ENCODE measurements at places on chromosomes 6 and 20.

- no peak for DNase-seq
These were observed 159.4 kb downstream of the SIM1 start for GRCh38 chr6:100305209-100305869.

DNA sequence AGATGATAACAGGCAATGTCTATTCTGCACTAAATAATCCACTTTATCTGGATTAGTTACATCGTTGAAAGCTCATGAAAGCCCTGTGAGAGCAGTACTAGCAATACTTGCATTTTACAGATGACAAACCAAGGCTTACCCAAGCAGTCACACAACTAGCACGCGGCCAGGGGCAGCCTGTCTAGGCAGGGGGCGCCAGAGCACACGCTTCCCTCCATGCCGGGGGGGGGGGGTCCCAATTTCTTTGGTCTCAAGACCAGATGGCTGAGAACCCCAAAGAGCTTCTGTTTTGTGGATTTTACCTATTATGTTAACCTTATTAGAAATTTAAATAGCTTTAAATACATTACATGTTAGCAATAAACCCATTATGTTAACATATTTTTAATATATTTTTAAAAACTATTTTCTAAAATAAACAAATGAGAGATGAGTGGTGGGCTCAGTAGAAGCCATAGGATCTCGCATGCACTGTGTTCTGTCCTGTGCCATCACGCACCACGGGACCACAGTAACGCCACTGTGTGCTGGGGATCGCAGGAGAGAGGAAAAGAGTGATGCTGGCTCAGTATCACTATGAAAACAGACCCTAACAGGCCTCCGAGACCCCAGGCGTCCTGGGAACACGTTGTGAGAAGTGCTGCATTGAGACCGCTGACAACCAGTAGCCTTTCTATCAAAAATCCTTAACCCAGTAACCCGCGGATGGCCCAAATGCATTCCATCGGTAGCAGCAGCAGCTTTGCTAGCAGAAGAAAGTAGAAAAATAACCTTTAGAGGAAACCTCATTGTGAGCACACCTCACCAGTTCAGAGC is 5.3 kb upstream of the PRR18 start:
- peak; percentile 41 for DNase-seq

DNA sequence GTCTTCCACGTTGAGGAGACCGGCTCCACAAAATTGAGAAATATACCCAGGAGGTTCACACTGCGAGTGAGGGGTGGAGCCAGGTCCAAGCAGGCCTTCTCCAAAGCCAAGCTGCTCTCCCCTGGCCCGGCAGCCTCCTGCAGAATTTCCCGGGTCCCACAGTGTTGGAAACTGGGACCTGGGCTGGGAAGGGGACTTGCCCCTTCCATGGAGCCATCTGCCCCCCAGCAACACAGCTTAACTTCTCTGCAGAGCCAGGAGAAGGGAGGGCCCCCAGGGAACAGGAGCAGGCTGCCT is 35.4 kb downstream of the MDFI start:
- no peak for DNase-seq

- DNase-seq = no peak
These were observed 42.2 kb upstream of the IFNGR1 start for GRCh38 chr6:137261361-137261760.

DNA sequence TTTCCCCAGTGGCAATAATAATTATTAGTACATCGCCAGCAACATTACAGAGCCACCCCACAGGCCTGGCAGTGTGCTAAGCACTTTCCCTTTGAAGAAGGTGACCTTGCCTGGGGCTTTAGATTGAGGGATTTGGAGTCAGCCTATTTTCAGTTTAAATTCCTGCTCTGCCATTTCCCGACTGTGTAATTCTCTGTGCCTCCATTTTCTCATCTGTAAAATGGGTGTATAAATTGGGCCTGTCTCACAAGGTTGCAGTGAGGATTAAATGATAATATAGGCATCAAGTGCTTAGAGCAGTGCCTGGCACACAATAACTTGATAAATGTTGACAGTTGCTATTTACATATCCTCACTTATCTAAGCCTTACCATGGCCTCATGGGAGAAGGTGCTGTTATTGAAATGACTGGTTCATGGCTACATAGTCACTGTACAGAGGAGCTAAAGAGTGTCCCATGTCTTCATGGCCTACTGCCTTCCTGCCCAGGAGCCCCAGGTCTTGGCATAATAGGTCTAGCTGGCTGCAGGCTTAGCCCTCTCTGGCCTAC is 5.1 kb upstream of the SCRT2 start:
- DNase-seq = no peak

- DNase-seq = peak; percentile 84
These were observed 2.1 kb upstream of the PERP start for GRCh38 chr6:138109042-138109997.

GRCh38 chr6:144586986-144587385 is 301.9 kb downstream of the UTRN start:
- DNase-seq = no peak

- no peak for DNase-seq
These were observed 74.0 kb downstream of the ZBTB2 start for GRCh38 chr6:151317103-151317994.

GRCh38 chr6:168150551-168151320 is 71.7 kb upstream of the FRMD1 start:
- DNase-seq = no peak

DNA sequence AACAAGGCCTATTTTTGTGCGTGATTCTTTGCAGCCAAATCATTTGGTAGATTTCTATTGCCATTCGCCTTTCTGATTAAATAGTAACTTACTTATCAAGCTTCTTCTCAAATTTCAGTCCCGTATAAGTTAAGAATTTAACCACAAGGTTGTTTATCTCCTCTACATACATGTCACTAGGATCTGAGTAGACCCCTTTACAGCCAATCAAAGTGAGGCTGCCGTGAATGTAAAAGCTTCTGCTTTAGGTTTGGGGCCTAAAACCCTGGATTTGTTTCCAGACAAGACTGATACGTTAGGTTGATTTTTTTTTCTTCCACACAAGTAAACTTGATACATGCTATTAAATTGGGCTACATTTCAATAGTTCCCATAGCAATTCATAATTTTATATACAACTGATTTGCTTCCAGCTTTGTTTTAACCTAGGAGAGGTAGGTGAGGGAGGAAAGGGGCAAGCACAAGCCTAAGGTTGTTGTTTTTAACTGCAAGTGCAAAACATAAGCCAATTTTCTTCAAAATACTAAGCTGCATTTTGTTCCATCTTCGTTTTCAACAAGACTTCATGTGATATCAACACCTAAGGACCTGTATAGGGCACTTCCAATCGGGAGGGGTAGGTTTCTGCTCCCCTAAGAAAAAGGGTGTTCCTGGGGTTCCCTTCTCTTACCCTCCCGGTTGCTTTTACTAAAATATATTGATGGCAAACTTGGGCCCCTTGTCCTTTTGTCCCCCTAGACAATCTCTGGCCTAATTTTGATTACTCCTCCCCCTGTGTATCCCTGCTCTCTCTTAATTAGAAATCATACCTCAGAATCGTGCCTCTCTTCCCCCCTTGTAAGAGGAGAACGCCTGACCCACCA is 1.7 kb downstream of the RANBP9 start:
- DNase-seq = peak; percentile 45

GRCh38 chr6:80214436-80215022 is 108.1 kb downstream of the BCKDHB start:
- peak; percentile 9 for DNase-seq

DNA sequence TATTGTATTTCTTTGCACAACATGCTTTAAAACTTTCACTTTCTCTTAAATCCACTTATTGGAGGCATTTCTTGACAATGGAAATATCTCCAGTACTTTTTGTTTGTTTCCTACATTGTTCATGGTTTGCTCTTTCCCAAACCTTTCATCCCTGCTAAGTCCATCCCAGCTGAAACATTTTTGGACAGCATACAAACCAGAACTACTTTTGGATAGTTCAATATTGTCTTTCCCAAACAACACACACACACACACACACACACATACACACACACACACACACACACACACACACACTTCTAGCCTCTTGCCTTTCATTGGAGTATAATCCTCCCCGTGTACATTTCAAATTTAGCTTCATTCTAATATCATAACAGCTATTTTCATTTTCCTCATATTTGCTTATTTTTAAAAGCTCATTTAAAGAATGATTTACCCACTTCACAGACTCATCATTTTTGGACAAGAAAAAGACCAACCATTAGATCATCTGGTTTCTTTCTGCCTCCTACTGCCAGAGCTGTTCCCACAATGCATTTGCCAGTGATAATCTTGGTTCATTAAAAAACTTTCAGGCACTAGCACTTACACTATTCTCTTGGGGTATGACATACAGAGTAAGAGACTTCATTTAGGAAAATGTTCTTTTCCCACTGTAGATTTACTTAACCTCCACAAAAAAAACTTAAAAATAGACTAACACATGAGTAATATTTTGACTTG is 248.1 kb downstream of the CD109 start:
- DNase-seq = no peak

DNA sequence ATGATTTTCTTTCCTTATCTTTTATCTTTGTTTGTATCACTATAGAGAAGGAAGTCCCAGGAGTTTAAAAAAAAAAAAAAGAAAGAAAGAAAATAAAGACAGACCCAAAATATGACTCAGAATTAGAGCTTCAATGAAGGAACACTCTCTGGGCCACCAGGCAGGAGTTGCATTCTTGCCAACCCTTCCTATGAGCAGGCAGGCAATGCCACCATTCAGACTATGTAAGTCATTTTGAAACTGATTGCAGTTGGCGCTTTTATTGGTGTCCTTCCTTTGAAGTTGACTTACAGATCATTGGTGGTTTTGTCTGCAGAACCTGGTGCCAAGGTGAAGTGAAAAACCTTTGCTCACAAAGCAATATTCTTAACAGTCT is 50.3 kb downstream of the MYB start:
- no peak for DNase-seq
